ENCODE measurements at places on chromosomes 7 and 10.
A peak's percentile ranks its signal among the peaks of the same experiment; 100 is the strongest.

DNA sequence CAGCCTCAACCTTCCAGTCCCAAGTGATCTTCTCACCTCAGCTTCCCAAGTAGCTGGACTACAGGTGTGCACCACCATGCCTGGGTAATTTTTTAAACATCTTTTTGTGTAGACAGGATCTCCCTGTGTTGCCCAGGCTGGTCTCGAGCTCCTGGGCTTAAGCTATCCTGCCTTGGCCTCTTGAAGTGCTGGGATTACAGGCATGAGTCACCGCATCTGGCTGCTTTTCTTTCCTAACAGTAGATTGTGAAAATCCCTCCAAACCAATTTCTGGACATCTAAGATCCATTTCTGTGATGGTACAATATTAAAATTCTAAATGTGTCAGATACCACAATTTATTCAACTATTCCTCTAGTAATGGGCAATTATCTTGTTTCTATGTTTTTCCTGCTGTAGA, 38.7 kb downstream of the RAB18 start:
- no peak for DNase-seq

DNA sequence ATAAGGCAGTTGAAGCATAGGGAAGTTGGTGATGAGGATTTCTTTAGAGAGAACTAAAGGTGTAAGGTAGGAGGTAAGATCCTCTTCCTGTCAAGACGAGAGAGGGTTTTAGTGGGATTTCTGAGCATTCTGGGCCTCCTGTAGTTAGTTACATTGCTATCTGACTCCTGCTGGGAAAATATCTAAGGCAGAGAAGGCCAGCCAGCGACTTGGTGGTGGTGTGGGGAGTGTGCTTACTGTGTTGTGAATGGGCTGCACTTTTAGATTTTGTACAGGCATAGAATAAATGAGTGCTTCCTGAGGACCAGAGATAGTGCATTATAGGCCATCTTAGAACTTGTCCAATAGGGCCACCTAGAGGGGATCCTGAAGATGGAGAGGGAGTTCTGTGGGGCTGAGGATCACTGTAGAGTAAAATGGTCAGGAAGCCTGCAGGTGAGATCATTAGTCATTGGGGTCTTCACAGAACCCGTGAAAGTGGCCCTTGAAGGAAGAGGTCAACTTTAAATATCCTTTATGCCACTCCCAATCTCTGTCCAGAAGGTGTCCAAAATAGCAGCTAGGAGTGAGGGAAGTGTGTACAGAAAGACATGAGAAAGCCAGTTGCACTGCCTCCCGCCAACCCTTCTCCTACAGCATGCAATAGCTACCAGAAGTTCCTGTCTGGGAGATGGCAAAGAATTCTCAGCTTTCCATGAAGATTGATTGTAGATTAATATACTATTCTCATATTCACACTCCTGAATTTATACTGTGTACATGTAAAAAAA, 266.6 kb downstream of the POLR1F start:
- DNase-seq: peak; percentile 35

GRCh38 chr7:88357781-88358525, 51.3 kb upstream of the STEAP4 start:
- DNase-seq: peak; percentile 55

DNA sequence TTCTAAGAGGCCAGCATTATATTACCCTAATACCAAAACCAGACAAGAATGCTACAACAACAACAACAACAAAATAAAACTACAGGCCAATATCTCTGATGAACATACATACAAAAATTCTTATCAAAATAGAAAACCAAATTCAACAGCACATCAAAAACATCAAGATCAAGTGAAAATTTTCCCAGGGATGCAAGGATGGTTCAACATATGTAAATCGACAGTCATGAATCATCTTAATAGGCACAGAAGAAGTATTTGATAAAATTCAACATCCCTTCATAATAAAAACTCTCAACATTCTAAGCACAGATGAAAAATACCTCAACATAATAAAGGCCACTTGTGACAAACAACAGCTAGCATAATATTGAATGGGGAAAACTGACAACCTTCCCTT, 75.3 kb downstream of the JMJD1C start:
- DNase-seq: no peak

DNA sequence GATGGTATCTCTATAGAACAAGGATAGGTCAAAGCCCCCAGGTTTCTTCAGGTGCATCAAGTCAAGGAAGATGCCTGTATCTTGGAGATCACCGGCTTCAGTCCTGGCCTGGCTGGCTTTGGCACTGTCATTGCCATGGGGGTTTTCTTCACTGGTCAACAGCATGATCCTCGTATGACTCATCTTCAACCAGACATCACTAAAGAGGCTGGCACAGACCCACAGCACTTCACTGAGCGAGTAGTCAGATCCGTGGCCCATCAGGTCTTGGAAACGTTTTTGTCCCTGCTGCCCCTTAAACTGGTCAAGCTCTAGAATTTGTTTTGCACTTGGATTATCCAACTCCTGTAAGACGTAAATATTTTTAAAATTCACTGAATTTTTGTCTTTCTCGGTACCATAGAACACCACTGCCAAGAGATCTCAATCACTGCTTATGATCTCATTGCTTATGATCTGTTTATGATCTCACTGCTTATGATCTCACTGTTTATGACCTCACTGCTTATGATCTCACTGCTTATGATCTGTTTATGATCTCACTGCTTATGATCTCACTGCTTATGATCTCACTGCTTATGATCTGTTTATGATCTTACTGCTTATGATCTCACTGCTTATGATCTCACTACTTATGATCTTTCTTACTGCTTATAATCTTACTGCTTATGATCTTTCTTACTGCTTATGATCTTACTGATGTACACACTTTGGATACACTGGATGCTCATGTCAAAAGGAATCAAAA, 135.2 kb downstream of the CYP26A1 start:
- peak; percentile 68 for DNase-seq

- DNase-seq: peak; percentile 24
These were observed 139.0 kb downstream of the CREB5 start for GRCh38 chr7:28551331-28551730.

DNA sequence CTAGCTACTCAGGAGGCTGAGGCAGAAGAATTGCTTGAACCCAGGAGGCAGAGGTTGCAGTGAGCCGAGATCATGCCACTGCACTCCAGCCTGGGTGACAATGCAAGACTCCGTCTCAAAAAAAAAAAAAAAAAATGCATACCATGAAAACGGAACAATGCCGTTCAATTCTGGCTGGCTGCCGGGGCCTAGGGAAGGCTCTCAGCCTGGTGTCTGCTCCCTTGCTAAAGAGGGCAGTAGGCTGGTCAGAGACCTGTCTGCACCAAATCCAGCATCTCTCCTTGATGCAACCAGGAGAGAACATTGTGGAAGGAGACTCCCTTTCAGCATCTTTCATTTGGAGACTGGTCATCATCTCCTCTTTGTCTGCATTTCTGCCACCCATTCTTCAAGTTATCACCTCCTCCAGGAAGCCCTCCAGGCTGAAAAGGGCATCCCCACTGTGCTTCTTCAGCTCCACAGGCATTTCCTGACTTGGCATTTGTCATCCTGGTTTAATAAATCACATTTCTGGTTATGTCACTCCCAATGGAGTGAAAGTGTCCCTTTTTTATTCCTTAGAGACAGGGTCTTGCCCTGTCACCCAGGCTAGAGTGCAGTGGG, 24.7 kb downstream of the MYL10 start:
- DNase-seq: no peak

DNA sequence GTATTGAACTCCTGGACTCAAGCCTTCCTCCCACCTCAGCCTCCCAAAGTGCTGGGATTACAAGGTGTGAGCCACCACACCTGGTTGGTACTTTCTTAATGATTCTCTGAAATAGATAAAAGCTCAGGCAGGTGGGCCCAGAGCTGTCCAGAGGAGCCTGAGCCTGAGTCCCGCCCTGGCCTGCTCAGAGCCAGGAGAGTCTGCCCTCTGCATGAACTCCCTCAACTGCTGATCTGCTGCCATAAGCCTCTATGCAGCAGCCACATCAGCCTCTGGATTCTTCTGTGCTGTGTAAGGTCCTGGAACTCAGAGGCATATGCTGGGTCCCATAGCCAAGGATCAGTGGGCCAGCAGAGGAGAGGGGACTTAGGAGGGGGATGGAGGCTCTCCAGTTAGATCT, 23.1 kb upstream of the DDIT4 start:
- DNase-seq: no peak

GRCh38 chr10:35639021-35639727, 2.9 kb downstream of the FZD8 start:
- DNase-seq: no peak

- no peak for DNase-seq
These were observed 25.7 kb downstream of the ELN start for GRCh38 chr7:74053589-74054186.

DNA sequence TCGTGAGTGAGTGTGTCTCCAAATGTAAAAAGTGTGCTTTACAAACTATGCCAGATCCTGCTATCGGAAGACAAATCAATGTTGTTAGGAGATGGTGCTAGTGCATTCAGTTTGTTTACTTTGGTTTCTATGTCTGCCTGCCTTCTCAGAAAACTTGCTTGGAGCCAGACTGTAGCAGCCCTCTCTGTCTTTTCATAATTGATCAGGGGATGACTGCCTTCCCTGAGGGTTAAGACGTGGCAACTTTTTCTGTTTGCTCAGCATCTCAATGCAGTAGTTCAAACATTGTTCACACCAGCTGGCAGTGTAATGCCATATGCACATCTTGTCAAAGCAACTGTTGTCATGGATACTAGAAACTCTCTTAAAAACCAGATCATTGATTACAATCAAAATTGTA, 118.5 kb downstream of the FOXP2 start:
- DNase-seq: no peak

DNA sequence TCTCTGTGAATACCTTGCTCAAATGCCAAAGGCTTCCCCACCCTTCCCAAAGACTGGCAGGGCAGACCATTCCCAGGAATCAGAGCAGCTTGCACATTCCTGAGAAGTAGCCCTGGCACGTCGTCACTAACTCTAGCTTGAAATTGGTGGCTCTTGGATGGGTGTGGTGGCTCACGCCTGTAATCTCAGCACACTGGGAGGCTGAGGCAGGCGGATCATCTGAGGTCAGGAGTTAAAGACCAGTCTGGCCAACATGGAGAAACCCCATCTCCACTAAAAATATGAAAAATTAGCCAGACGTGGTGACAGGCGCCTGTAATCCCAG, 108.2 kb upstream of the MPP7 start:
- DNase-seq: no peak

- no peak for DNase-seq
These were observed 130.3 kb downstream of the CD36 start for GRCh38 chr7:80768756-80769155.

- DNase-seq: no peak
These were observed 156.3 kb downstream of the PHF14 start for GRCh38 chr7:11130012-11130411.

- DNase-seq: no peak
These were observed 959 bp downstream of the PVRIG start for GRCh38 chr7:100220586-100221230.

DNA sequence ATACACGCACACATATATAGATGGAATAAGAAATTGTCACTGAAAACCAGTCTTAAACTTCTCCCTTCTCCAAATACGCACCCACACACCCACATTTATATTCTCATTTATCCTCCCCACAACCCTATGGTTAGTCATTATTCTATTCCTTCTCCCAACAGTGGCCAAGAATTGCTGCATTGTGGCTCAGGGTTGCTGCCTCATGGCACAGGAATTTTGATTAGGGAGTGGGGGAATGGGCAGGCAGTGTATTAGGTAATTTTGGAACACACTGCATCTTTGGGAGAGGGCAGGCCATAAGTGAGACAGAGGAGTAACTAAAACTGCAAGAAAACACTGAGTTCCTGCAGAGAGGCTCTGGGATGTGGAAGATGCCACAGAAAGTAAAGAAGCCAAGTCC, 35.7 kb downstream of the NAPEPLD start:
- DNase-seq: no peak

- no peak for DNase-seq
These were observed 38.8 kb downstream of the SVOPL start for GRCh38 chr7:138662076-138662990.

- DNase-seq: no peak
These were observed 341.0 kb upstream of the ZMIZ1 start for GRCh38 chr10:78727728-78728127.

- no peak for DNase-seq
These were observed 116.1 kb downstream of the INSYN2A start for GRCh38 chr10:127080317-127080716.

GRCh38 chr7:7956531-7957128, 12.0 kb upstream of the GLCCI1 start:
- no peak for DNase-seq

- no peak for DNase-seq
These were observed 204.0 kb downstream of the FZD1 start for GRCh38 chr7:91468256-91468655.

GRCh38 chr10:1737222-1738061, at the start of gene ADARB2:
Gene ADARB2, minus strand, starts transcription at chr10:1737525.
- no peak for DNase-seq

DNA sequence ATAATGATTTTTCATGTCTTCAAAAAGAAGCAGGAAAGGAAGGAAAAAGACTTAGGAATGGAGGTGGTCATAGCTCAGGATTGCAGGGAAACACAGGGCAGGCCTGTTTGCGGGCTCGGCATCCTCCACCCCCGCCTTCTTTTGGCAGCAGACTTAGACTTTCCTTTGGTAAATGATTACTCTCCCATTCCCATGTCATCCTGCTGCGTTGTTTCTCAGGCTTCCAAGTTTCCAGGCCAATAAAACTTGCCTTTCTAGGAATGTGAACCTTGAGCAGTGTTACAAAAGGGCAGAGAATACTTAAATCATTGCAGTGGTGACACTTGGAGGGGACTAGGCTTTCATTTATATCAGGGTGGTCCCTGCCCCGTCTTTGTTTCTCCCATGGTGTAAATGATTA, 34.0 kb upstream of the DGKB start:
- DNase-seq: no peak

GRCh38 chr7:480531-481218, 39.0 kb downstream of the PDGFA start:
- no peak for DNase-seq

GRCh38 chr10:73850863-73851461, 23.4 kb downstream of the CAMK2G start:
- DNase-seq: no peak

- DNase-seq: no peak
These were observed 230.8 kb downstream of the CXCL12 start for GRCh38 chr10:44153918-44154670.

- peak; percentile 98 for DNase-seq
These were observed 4.2 kb upstream of the PILRA start for GRCh38 chr7:100369105-100369504.

DNA sequence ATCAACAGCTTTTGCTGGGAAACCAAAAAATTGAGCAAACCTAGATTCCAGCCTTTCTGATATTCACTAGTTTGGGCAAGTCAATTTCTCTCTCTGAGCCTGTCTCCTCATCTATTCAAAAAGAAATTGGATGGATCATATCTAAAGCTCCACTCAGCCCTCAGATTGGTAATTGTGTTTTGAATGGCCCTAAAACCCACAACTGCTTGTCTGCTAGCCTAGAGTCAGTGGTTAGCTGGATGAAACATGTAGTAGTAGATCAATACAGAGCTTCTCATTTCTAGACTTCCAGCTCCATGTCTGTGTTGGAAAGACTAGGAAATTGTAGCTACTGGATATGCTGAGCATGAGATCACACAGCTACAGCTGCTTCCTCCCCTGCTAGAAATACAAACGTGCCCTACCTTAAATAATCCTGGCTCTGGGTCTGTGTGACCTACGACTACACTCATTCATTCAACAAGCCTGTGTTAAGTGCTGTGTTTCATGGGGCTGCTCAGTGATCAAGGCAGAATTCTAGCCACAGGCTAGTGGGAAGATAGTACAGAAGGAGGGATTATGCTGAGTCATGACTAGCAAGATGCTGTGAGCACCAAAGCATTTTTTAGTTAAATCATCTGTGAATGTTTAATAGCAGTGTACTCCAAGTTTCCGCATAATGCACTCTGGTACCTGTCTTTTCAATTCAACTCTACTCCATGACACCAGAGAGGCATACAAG, 15.7 kb downstream of the DNTT start:
- DNase-seq: no peak
